ENCODE measurements at places on chromosomes 4 and X.

- DNase-seq: no peak
These were observed 47.2 kb downstream of the UGT2B11 start for GRCh38 chr4:69167300-69167699.

GRCh38 chr4:16109256-16109655, 25.4 kb upstream of the PROM1 start:
- DNase-seq: no peak

GRCh38 chr4:7254736-7255487, 62.6 kb downstream of the SORCS2 start:
- DNase-seq: no peak

- no peak for DNase-seq
These were observed 475.2 kb downstream of the RPA4 start for GRCh38 chrX:97358941-97359340.

- DNase-seq: no peak
These were observed 94.5 kb downstream of the DHX15 start for GRCh38 chr4:24489870-24490269.

GRCh38 chr4:155473420-155474095, 96.8 kb upstream of the MAP9 start:
- DNase-seq: no peak

Data from activated CD4-positive, alpha-beta T cell treated with anti-CD3 and anti-CD28 coated beads, Interleukin-2, amount 10 ng/mL, durations not matched to agents 7 days and 5 days (primary cell).